ENCODE measurements at places on chromosomes 5 and 9.

DNA sequence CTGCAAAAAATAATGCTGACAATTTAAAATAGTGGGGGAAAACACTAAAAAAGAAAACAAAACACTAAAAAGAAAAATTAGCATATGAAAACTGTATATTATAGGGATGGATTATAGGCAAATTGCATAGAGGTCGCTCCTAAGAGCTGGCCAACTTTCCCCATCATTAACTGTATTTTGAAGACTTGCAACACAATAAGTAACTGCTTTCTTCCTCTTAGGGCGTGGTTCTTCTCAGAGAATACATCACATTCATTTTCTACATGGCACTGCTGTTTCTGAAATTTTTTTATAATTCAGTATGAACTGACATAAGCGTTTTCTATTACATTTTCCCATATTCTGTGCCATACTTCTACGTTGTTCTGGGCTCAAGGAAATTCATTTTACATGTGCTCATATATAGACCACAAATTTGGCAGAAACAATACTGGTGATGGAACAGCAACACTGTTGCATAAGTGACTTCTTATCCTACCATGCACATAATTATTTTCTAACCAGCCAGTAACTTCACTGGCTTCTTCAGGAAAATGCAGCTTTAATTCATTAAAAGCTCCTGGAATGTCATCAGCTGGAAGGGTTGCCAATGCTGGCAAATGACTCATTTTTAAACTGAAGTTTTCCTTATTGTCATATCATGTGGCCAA lies 171.2 kb upstream of the DMAC1 start:
- DNase-seq, result peak; percentile 91

DNA sequence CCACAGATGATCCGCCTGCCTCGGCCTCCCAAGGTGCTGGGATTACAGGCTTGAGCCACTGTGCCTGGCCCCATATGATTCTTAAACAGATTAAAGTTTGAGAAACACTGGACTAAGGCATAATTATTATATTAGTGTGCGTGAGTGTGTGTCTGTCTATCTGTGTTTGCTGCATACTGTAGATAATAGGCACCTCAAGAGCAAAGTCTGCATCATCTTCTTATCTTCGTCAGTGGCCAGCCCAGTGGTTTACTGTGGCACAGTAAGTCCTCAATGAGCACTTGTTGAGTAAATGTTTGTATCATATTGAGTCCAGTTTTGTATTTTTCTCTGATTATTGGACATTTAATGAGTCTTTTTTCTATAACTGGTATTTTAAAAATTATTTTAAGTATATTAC lies 81.7 kb downstream of the ITGA1 start:
- DNase-seq, result peak; percentile 92

GRCh38 chr5:118033686-118034338 lies 954.5 kb downstream of the DTWD2 start:
- no peak for DNase-seq

GRCh38 chr5:172235132-172235780 lies 41.3 kb downstream of the EFCAB9 start:
- peak; percentile 58 for DNase-seq

- no peak for DNase-seq
Observed at GRCh38 chr9:93206576-93207155, 22.7 kb downstream of the WNK2 start.

Measured in OCI-M1 (cell line).